Activated CD4-positive, CD25-positive, alpha-beta regulatory T cell treated with anti-CD3 and anti-CD28 coated beads, Interleukin-2, amount 50 U/mL, for 16 hours (primary cell): ENCODE measurements at places on chromosomes 1 and 21.

DNA sequence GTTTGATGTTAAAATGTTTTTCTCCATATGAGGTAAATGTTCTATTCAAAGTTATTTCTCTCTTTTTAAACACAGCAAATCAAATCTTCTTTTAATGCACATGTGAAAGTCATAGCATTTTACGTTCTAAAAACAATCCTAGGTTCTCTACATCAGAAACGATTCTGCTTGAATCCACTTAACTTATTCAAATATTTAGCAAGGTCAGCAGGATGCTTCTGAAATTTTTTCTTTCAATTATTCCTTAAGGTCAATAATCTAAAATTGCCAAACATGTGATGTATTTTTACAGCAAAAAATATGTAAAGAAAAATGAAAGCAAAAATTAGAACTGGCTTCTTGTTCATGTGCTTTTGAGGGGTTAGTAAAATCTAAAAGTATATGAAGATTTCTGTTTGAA lies 106.7 kb downstream of the TM2D1 start:
- DNase-seq = no peak

DNA sequence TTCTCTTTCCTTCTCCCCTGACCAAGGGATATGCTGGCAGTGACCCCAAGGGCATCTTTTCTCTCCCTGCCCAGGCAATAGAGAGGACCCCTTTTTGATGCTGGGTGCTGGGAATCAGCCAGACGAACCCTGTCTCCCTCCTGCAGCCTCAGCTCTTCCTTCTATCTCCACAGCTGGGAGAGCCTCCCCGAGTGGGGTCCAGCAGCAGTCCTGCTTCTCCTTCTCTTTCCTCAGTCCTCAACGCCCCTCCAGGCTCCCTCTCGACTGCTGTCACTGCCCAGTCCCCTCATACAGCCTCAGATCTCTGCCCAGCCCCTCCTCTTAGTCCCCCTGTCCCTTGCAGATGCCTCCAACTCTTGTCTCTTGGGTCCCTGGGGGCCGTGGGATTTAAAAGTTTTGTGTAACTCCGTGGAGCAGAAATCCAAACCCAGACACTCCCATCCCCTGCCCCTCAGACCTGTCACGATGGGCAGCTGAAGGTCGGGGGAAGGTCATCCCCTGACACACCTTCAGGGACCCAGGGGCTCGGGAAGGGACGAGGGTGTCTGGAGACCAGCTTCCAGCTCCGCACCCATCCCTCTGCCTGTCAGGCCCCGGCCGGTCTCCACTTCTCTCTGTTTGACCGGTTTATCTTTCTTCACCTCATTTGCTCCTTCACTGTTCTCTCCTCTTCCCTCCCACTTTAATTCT lies 5.8 kb upstream of the ETV3L start:
- DNase-seq = no peak

DNA sequence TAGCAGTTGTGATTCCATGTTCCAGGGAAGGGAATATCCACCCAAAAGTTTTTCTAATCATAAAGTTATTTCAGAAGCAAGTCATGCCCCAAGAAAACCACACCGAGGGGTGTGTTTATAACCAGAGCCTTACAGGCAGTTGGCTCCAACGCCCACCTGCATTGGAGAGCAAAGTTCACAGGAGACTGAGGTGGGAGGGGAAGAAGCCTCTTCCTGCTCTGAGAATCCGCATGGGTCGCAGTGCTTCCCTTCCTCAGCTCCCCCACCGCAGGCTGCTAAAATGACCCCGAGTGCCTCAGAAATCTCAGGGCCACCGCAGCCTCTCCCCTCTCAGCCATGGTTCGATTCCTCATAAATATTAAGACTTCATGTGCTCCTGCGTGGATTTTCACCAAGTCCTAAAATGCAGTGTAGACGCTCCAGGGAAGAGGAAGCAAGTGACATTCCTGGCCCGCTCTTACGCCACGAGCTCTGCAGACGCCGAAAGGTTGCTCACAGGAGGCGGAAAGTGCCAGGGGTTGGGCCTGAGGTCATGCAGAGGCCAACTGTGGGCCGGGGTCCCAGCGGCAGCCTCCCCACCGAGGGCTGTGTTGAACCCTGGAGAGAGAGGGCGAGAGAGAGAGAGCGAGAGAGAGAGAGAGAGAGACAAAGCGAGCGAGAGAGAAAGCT lies 13.4 kb upstream of the SPSB1 start:
- DNase-seq = no peak

DNA sequence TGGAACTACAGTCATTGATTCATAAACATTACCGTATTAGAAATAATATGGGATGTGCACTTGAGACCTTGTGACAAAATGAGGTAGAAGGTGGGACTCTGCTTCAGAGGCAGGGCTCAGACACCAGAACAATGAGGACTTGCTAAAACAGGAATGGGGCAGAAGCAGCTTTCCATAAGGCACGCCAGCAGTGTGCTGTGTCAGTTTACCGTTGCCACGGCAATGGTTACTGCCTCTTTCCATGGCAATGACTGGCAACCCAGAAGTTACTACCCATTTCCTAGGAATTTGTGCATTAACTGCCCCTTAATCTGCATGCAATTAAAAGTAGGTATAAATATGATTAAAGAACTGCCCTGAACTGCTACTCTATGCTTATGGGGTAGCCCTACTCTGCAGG lies 169.0 kb downstream of the CHRM3 start:
- DNase-seq = no peak

- DNase-seq = no peak
These were observed 20.4 kb downstream of the KCNN3 start for GRCh38 chr1:154849645-154850131.

DNA sequence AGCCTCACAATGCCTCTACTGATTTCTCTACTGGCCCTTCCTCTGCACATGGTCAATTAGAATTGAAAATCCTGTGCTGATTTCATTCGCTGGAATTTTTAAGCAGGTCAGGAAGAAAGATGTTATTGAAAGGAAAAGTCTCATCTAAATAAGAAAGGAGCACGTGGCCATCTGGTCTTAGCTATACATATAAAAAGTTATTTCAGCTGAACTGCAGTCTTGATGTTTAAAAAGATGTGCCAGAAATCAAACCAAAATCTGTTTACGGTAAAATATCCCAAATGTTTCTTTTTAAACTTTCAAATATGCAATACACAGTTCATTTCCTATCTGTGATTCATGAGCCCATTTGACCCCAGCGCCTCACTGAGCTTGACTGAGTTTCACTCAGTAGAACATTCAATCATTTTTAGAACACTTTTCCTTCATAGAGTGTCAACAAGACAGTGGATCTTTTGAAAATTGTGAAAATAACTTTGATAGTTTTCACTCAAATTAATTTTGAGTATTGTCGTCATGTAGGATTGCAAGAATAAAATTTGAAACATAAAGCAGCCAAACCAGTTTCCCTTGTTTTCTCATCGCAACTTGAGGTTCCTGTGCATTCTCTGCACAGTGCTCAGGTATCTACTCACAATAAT lies 293.6 kb downstream of the PTPRC start:
- no peak for DNase-seq

GRCh38 chr1:43975249-43975961 lies 645 bp downstream of the ATP6V0B start:
- DNase-seq = no peak

DNA sequence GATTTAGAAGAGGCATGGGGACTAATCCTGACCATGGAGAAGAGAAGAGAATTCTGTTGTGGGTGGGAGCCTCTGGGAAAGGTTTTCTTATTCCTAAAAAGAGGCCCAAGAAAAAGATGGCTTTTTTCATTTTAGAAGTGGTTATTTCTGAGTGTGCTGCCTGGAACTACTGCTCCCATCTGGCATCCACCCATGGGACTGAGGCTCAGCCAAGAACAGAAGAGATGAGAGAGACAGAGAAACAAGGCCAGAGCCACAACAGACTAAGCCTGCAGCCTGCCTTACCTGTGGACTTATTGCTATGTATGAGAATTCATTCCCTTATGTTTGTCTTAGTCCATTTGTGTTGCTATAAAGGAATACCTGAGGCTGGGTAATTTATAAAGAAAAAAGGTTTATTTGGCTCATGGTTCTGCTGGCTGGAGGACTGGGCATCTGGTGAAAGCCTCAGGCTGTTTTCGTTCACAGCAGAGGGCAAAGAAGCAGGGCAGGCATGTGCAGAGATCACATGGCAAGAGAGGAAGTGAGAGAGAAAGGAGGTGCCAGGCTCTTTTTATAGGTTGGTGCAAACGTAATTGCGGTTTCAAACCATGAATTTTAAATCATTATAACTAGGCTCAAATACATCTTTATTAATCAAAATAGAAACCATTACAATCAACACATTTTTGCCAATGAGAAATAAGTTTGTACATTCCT lies 57.5 kb upstream of the PRDM2 start:
- no peak for DNase-seq

- no peak for DNase-seq
These were observed 30.4 kb downstream of the IFNGR2 start for GRCh38 chr21:33433425-33434114.

GRCh38 chr1:246678816-246679793 lies 45.1 kb upstream of the SCCPDH start:
- DNase-seq = no peak

GRCh38 chr1:174534789-174535188 lies 87.0 kb downstream of the GPR52 start:
- DNase-seq = no peak

DNA sequence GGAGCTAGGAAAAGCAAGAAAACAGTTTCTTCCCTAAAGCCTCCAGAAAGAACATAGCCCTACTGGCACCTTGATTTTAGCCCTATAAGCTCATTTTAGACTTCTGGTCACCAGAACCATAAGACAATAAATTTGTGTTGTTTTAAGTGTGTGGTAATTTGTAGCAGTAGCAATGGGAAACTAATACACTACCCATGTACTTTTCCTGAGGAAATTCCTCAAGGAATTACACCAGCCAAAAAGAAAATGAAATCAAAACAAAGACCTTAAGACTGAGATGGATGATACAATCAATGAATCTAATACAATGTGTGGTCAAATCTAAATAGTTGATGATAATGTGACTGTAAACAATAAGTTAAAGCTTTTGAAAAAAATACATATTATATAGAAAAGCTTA lies 11.8 kb downstream of the VAMP4 start:
- DNase-seq = no peak

- no peak for DNase-seq
These were observed 5.7 kb upstream of the OLIG2 start for GRCh38 chr21:33019885-33020557.

DNA sequence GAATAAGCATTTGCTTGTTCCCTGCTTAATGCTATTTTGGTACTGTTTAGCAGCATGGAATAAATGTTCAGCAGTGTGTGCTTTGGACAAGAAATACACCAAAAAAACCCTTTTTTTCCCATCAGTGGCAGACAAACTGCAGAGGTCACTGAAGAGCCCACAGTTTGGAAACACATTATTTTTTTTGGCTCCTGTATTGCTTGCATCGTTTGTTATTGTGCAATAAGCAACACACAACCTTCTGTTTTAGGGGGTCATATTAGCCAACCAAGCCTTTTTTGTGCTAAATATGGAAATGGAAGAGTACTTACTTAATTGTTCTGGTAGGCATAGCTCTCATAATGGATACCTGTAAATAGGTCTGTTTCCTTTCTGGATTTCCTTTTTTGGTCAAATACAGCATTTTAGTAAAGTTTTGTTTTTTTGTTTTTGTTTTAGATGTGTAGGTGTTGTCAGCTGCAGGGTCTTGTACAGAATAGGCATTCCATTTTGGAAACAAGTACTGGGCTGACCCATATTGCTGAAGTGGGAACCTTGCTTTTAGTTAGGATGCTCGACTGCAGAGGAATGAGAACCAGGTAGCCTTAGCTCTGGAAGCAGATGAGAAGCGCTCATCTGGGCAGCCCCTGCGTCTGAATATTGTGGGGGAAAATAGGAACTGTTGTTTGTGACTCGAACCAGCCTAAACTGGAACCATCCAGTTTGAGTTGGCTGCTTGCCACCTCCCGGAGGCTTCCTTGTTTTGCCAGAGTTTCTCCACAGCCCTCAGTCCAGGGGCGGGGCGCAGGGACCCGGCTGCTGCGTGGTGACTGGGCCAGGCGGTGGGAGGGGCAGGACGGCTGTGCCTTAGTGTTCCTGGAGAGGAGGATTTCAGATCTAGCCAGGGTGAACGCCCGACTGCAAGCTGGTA lies 38.4 kb downstream of the SPEN start:
- no peak for DNase-seq

DNA sequence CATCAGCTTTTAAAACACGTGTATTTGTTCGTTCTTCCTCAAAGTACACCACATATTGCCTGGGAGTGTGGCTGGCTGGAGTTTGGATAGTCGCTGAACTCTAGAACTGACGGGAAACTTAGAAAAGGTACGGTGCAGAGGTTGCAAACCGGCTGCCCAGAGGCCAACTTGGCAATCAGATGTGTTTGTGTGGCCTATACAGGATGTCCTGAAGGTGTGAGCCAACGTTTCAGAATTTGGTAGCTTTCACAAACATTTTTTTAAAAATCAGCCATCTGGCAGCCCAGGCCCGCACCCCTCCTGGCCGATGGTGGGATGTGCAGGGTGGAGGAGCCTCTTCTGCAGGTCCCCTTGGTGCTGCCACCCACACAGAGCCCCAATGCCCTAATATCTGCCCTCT lies 73.6 kb upstream of the SLC25A33 start:
- no peak for DNase-seq

DNA sequence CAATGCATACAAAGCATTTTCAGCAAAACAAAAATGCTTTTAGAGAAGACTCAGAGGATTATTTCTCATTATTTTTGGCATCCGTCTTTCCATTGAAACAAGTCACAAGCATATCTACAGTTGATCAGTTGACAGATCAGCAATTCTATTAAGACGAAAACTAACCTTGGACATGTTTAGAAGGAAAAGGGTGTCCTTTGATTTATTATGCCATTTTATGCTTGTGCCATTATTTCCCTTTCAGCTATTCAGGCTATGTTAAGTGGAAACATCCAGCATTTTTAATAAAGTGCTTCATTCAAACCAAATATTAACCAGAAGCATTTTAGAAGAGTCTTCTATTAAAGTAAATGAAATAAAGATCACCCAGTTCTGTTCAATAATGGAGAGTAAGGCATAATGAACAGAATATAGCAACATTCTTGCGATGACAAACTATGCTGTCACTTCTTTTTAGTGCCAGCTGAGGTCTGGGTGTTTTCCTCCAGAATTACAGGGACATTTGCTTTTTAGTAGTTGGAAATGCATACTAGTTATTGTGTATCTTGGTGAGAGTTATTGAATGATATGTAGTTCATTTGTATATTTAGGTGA lies 481.4 kb downstream of the PLA2G4A start:
- DNase-seq = no peak

- no peak for DNase-seq
These were observed 574.3 kb upstream of the USP24 start for GRCh38 chr1:55789466-55789865.

DNA sequence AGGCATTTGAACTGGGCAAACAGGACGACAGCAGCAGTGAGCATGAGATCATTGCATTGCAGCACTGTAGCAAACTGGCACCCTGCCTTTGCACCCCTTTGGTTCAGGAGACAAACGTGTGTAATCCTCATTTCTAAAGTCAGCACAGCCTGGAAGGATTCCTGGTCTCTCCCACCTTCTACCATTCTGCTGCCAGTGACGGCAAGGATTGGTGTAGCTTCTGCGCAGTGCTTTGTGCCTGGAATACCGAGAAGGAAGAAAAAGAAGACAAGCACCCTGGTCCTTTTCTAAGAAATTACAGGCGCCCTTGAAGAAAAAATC lies 805.3 kb downstream of the USP25 start:
- no peak for DNase-seq

GRCh38 chr1:91546301-91546581 lies 45.6 kb downstream of the CDC7 start:
- no peak for DNase-seq
